Cerebellum (tissue), 4 donors: ENCODE measurements at places on chromosomes 5 and 9.

DNA sequence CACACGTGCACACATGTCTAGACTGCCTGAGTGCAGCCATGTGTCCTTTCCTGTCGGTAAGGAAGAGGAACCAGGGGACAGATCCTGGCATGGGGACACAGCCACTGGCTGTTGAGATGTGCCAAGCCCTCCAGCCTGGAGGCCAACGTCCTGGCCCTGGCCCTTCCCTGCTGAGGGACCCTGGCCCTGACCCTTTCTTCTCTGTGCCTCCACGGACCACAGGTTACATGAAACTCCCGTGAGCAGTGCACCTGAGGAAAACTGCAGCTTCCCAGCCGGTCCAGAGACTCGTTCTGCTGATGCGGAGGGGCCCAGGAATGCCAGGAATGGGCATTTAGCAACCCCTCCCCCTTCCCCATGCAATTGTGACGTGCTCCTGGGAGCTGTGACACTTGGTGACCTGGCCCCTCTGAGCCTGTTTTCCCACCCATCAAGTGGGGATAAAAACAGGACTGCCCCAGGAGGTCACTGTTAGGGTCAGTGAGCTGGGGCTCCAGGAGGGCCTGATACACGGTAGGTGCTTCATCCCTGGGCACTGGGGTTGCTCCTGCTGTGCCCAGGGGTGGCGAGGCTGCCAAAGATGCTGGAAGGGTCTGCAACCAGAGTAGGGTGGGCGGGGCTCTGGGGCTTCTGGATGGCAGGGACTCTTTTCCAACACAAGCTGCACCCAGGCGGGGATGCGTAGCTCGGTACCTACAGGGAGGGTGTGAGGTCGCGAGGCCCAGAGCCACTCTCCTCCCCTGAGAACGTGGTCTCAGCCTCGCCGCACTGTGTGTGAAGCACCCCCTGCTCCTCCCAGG, 151.5 kb downstream of the C9orf50 start:
- no peak for DNase-seq

DNA sequence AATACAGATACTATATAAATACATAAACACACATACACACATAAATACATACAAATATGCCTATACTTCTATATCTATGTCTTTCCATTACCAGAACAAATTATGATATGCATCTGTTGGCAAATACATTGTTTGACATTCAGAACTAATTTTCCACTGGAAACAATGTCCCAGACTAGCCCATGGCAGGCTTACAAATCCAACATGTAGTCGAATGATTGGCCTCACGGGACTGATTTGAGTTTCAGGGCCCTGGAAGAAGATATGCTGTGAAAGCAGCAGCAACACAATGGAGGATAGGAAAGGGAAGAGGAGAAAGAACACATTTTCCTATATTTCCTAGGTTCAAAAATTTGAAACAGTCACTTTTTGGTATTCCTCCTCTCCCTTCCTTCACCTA, 881.1 kb upstream of the DMAC1 start:
- no peak for DNase-seq

DNA sequence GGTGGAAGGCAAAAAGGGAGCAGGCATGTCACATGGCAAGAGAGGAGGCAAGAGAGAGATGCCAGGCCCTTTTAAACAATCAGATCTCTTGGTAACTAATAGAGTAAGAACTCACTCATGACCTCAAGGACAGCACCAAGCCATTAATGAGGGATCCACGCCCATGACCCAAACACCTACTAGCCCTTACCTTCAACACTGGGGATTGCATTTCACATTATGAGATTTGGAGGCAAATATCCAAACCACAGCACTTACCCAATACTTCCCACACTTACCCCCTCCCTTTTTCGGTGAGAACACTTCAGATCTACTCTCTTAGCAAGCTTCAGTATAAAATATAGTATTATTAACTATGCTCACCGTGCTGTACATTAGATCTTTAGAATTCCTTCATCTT, 41.9 kb downstream of the ZNF354A start:
- DNase-seq = no peak

GRCh38 chr5:75568202-75568601, 43.1 kb upstream of the ANKDD1B start:
- DNase-seq = no peak

GRCh38 chr9:95330720-95331404, 13.4 kb upstream of the FANCC start:
- no peak for DNase-seq

- no peak for DNase-seq
Measured at GRCh38 chr5:120137582-120137981, 326.5 kb upstream of the PRR16 start.

DNA sequence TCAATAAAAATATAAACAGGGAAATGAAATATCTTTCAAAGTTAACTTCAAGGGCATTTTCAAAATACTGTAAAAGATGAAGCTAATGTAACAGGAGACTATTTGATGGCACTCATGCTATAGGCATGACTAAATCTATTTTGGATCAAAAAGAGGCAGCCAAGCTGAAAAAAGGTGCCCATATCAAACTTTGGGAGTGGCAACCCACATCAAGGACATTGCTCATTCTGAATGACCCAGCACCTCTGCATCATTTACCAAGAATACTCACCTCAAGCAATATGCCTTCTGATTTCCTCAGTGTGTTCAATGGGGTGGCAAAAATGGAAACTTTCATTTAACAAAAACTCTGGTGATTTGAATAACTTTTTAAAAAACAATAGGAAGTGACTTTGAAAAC, 853.3 kb downstream of the TLE1 start:
- DNase-seq = no peak

DNA sequence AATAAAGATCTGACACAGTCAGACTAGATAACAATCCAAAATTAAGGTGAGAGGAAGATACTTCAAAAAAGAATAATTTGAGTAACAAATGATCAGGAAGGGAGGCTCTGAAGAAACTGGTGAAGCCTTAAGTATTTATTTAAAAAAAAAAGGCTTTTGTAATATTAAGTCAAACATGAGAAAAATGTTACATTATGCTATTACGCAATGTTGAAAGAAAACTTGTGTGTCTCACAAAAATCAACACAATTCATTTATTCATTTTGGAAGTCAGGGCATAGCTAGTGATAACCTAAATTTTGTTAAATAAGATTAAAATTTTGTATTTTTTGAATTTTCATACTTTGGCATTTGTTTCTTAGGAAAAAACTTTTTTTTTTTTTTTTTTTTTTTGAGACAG, 28.2 kb downstream of the WDR41 start:
- no peak for DNase-seq
